ENCODE measurements at places on chromosomes 7 and 10.

DNA sequence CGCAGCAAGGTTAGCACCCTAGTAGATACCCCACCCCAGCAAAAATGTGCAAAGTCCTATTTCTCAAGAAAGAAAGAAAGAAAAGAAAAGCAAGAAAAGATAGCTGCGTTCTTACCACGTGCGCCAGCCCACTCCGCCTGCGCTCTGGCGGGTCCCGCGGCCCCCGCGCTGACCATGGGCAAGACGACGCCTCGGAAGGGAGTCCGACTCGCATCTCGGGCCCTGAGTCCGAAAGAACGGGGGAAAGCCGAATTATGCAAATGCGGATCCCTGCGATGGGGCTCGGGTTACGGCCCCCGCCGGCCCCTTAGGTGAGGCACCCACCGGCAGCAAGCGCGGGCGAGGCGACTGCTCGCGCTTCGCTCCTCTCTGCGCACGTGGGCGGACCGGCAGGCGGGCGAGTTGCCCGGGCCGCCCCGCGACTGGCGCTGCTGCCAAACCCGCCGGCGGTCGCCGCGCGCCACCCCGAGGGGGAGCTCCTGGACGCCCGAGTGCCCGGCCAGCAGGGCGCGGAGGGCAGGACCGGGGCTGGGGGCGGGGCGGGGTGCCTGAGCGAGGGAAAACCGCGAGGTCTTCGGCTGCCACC lies 2.4 kb upstream of the EGR2 start:
- no peak for DNase-seq

DNA sequence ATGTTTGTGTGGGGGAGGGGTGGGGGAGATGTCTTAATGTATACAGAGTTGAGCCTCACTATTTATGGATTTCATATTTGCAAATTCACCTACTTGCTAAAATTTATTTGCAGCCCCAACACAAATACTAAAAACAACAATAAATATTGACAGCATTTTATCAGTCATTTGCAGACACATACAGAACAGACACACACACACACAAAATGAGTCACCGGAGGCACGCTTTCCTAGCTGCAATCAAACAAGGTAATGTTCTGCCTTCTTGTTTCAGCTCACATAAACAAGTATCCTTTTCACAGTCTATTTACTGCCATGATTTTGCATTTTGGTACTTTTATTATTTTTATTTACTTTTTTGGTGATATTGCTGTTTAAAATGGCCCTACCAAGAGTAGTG lies 88.5 kb downstream of the IPMK start:
- DNase-seq = peak; percentile 15

DNA sequence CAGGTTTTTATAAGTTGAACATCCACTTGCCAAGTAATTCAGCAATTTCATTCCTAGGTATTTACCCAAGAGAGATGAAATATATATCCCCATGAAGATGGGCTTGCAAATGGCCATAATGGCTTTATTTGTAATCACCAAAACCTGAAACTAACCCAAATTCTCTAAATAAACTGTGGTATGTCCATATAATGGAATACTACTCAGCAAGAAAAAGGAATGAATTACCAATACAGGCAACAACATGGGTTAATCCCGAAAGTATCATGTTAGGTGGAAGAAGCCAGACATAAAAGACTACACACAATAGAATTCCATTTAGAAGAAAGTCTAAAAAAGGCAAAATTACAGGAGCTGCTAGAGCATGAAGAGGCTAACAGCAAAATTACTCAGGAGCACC lies 101.4 kb upstream of the PPP2R2D start:
- no peak for DNase-seq

GRCh38 chr7:28395831-28396230 lies 16.5 kb upstream of the CREB5 start:
- DNase-seq = no peak

DNA sequence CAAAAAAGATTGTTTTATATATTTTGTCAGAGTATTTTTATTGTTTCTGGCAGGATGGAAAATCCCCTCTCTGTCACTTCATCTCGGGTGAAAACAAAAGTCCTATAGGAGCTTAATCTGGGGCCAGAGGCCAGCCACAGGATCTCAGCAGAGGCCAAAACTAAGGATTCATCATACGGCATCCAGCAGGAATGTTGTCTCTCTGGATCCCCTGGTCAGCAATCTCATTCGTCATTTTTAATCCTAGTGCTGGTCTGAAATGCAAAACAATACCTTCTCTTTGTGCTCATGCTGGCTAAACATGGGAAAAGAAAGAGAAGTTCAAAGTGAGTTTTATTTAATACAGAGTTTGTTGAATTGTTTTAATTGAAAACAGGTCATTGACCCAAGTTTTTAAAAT lies 482.5 kb upstream of the AUTS2 start:
- no peak for DNase-seq

DNA sequence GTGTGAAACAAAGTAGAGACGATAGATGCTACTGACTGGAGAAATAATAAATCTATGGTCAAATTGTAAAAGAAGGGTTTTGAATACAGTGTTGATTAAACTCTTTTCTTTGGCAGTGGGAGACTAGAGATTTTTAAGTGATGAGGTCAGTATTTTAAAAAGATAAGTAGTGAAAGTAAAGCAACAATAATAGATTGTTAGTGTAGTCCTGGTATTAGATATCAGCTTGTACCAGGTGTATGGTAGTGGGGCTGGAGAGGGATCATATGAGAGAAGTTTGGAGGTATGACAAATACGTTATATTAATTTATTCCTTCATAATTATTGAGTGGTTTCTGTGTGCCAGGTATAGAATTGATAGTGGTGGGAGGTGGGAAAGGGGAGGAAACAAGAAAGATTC lies 25.2 kb downstream of the PHTF2 start:
- DNase-seq = no peak

GRCh38 chr10:87921931-87922688 lies 58.7 kb downstream of the PTEN start:
- DNase-seq = peak; percentile 11

- no peak for DNase-seq
Observed at GRCh38 chr10:115030483-115031200, 62.5 kb upstream of the ATRNL1 start.

- DNase-seq = no peak
Observed at GRCh38 chr7:45585628-45586027, 11.5 kb downstream of the ADCY1 start.

DNA sequence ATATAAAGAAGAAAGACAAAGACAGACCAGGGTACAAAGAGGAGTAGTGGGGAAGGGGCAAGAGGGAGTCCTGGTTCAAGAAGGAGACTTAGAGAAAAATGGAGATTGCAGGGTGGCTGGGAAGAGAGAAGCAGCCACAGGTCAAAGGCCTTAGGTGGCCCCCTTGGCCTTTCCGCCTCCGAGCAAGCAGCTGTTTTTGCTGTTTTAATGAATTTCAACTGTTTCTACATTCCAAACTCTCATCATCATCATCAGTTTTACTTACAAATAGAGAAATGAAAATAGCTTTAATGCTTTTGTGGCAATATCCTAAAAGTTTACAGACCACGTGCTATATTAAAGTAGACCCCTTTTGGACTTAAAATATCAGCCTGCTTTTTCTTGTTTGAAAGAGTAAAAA lies 399.7 kb downstream of the EXOC4 start:
- DNase-seq = no peak

GRCh38 chr7:112744818-112745217 lies 45.4 kb downstream of the TMEM168 start:
- DNase-seq = no peak

DNA sequence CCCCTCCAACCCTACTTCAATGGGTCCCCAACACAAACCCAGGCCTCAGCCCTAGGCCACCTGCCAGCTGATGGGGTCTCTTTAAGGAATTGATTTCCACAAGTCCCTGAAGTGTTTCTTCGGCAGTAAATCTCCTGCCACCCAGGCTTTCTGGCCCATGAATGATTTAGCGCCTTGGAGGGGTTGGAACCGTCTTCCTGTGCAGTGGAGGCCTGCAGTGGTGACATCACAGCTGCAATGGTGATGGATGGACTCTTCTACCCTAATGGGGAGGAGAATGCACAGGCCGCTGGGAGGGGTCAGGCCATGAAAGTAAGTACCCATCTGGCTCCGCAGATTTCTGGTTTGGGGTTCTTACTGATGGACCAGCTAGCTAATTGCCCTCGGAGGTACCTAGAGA lies 163.8 kb downstream of the UBE2H start:
- DNase-seq = no peak

DNA sequence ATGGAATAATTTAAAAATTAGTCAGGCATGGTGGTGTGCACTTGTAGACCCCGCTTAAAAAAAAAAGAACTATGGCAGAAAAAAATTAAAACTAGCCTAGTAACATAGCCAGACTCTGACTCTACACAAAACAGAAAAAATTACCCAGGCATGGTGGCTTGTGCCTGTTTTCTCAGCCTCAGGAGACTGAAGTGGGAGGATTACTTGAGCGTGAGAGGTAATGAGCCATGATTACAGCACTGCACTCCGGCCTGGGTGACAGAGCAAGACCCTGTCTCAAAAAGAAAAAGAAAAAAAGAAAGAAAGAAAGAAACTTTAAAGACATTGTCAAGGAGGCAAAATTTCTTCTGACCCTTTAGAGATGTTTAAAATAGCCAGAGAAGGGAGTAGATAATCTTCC lies 109.0 kb upstream of the TMEM106B start:
- peak; percentile 76 for DNase-seq

DNA sequence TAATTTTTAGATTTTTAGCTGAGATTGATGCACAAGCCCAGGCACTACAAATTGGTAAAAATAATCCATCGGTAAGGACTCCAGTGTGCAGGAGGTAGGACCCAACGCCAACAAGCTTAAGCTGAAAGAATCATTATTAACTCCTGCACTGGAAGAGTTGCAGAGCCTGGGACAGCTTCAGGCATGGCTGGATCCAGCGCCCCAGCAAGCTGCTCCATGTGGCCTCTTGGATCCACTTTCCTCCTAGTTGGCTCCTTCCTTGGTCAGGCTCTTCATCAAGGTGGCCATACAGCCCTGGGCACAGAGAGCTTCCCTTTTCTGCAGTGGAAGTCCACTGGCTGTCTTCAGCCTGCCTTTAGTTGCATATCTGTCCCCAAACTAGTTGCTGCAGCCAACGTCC lies 497.4 kb upstream of the FOXK1 start:
- no peak for DNase-seq

DNA sequence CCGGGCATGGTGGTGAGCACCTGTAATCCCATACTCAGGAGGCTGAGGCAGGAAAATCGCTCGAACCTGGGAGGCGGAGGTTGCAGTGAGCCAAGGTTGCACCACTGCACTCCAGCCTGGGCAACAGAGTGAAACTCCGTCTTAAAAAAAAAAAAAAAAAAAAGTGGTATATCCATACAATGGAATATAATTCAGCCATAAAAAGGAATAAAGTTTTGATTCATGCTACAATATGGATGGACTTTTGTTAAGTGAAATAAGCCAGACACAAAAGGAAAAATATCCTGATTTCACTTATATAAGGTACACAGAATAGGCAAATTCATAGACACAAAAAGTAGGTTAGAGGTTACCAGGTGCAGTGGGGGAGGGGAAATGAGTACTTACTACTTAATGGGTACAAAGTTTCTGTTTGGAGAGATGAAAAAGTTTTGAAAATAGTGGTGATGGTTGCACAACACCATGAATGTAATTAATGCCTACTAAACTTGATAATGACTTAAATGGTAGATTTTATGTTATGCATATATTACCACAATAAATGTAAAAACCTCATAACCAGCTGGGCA lies 53.9 kb downstream of the FGFR2 start:
- DNase-seq = no peak

DNA sequence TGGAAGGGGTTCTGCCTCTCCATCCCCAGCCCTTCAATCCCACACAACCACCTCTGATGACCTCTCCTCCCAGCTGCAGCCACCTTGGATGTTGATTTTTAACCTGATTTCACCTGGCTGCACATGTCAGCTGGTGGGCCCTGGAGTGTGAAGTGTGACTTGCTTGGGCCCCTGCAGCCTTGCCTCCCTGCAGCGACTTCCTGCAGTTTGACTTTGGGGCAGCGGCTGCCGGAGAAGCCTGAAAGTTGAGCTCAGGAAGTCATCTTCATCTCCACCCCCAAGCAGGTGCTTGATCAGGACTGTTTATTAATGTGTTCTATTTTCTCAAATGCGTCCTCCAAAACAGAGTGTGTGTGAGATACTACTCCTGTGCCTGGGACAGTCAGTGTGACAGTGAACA lies 675.2 kb upstream of the GALNT17 start:
- DNase-seq = peak; percentile 25

DNA sequence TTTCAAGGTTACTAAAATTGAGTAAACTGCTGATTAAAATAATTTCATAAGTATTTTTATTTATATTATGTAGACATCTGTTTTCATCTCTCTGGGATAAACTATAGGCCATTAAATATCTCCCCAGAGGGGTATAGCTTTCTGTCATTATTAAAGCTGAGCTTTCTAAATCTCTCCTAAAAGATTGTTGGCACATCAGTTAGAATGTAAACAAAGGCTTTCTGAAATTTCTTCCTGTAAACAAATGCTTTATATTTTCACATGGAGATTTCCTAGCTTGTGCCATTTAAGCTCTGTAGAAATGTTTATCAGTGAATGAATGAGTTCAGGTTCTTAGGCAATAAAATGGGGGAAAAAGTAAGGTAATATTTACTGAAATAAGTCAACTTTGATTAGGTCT lies 35.7 kb downstream of the PPP1R9A start:
- no peak for DNase-seq

DNA sequence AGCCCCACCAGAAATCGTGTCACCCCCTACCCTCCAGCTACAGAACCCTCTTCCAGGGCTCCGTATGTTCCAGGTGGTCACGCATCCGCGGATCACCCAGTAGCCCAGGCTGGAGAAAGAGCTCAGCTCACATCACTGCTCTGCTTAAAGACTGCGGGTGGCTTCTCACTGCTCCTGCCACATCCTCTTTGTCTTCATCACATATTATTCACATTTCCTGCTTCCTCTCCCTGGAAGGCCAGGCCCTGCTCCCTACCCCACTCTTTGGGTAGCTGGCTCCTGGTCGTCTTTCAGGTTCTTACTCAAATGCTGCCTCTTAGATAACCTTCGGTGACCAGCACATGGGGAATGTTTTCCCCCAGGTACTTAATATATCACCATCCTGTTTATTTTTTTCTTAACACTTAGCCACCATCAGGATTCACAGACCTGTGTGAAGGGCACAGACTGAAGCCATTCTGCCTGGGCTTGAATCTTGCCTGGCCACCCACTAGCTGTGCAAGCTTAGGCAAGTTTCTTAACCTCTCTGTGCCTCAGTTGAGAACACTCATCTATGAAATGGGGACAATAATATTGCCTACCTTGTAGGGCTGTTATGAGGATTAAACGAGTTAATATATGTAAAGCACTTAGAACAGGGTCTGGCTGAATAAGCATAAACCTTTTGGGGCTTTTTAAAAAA lies 307.8 kb downstream of the PRPF18 start:
- DNase-seq = peak; percentile 73

DNA sequence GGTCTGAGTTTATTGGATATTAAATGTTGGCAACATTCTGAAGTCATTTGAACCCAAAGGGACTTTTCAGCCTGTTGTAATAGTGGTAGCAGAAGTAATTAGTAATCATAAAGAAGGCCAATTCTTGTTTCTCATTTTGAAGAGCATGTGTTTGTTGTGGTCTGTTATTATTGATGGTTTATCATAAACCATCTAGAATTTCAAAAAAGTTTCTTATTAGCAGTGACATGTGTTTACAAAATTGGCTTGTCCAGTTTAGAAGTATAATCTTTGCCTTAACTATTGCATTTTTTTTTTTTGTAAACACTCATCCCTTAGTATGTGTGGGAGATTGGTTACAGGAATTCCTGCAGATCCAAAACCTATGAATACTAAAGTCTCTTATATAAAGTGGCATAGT lies 177.8 kb downstream of the BBS9 start:
- no peak for DNase-seq
